Breast epithelium (tissue), 4 donors: ENCODE measurements at places on chromosomes 5 and 9. TPM values are rescaled to one million over a fixed set of nuclear protein-coding genes. Genes with fewer than 3 reads are reported as not detected.

GRCh38 chr9:19286634-19287188 lies 56.2 kb downstream of the DENND4C start:
- no peak for DNase-seq
- no peaks in the 10 kb centered on the region for H3K4me1 ChIP-seq
- H3K27me3 ChIP-seq, result no peaks in the 10 kb centered on the region
- no peak overlapping the region for H3K27ac ChIP-seq

GRCh38 chr5:76718381-76718832 lies 2.5 kb downstream of the F2R start:
- no peak overlapping the region for H3K4me3 ChIP-seq
- no peaks in the 10 kb centered on the region for H3K36me3 ChIP-seq
- H3K27ac ChIP-seq, result peak overlapping the region; percentile 20
- DNase-seq, result no peak

DNA sequence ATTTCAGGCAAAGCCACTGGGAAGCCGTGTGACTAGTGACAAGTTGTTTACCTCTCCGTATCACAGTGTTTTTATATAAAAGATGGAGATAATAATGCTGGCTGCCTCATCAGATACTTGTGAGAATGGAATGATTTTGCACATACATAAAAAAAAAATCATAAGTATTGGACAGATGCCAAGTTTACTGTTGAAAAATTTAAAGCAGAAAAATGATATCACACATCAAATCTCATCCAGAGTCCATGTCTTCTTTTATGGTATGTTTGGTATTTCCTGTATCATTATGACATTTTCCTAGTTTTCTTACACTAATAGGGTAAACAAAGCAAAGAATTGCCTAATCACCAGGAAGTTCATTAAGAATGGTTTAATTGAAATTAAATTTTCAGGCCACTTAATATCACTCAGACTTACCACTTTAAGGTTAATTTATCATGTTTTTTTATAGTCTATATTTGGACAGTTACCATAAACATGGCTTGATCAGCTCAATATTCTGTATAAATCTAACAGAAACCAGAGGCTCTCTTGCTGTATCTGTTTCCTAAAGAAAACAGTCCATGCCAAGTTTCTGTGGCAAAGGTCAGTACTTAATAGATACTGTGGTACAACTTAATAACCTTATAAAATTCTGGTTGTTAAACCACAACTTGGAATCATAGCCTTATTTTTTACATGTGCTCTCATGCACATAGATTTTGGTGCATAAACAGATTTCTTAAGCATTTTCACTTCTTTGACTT lies 656.5 kb upstream of the RIOK2 start:
- DNase-seq, result no peak
- H3K27me3 ChIP-seq, result no peaks in the 10 kb centered on the region
- H3K4me3 ChIP-seq, result no peak overlapping the region
- H3K4me1 ChIP-seq, result no peaks in the 10 kb centered on the region
- no peaks in the 10 kb centered on the region for H3K36me3 ChIP-seq
- H3K27ac ChIP-seq, result no peak overlapping the region

DNA sequence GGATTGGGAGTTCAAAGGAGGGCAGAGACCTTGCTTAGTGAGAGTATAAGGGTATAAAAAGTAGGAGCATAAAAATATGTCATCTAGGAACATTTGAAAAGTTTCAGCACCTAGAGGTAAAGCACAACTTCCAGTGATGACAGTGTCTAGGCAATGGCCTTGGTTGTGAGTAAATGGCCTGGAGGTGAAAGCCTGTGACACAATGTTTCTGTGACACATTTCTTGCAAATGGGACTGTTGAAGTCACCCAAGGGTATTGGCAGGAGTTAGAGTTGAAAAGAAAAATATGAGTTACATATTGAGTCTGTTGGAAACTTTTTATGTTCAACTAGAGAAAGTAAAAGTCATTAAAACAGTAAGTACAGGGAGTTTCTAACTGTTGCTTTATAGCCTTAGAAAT lies 14.8 kb downstream of the C5orf47 start:
- no peak for DNase-seq
- no peaks in the 10 kb centered on the region for H3K27me3 ChIP-seq
- H3K27ac ChIP-seq, result no peak overlapping the region
- no peak overlapping the region for H3K4me3 ChIP-seq
- H3K36me3 ChIP-seq, result no peaks in the 10 kb centered on the region

GRCh38 chr5:5418006-5418405 lies 4.5 kb upstream of the ICE1 start:
- no peak for DNase-seq
- no peak overlapping the region for H3K4me3 ChIP-seq
- no peaks in the 10 kb centered on the region for H3K4me1 ChIP-seq
- H3K27me3 ChIP-seq, result no peaks in the 10 kb centered on the region
- H3K27ac ChIP-seq, result no peak overlapping the region

- peak overlapping the region; percentile 97 for H3K27ac ChIP-seq
- H3K27me3 ChIP-seq, result no peaks in the 10 kb centered on the region
- no peak for DNase-seq
- H3K36me3 ChIP-seq, result no peaks in the 10 kb centered on the region
Measured at GRCh38 chr5:43041669-43042175, 1.6 kb upstream of the ANXA2R start.

Gene BTNL8
- total RNA-seq, result 0.16 TPM

Gene NR6A1
- 3.9 TPM for total RNA-seq
